ENCODE measurements at places on chromosomes 5 and 9.

- no peaks in the 10 kb centered on the region for H3K4me1 ChIP-seq
- H3K27ac ChIP-seq: no peak overlapping the region
- no peaks in the 10 kb centered on the region for H3K27me3 ChIP-seq
- no peak for ATAC-seq
These were observed 219.1 kb downstream of the ADAMTS6 start for GRCh38 chr5:65262649-65263059.

GRCh38 chr5:135743705-135744411, 90.6 kb upstream of the SLC25A48 start:
- H3K4me1 ChIP-seq: no peaks in the 10 kb centered on the region
- no peak overlapping the region for H3K4me3 ChIP-seq
- no peak for ATAC-seq
- H3K27me3 ChIP-seq: no peaks in the 10 kb centered on the region
- no peak overlapping the region for H3K27ac ChIP-seq
- no peaks in the 10 kb centered on the region for H3K36me3 ChIP-seq

GRCh38 chr5:145960166-145960565, 23.8 kb downstream of the SH3RF2 start:
- ATAC-seq: no peak
- H3K4me1 ChIP-seq: no peaks in the 10 kb centered on the region
- no peaks in the 10 kb centered on the region for H3K27me3 ChIP-seq
- no peak overlapping the region for H3K27ac ChIP-seq
- no peak overlapping the region for H3K4me3 ChIP-seq

- no peaks in the 10 kb centered on the region for H3K36me3 ChIP-seq
- H3K27ac ChIP-seq: no peak overlapping the region
- no peaks in the 10 kb centered on the region for H3K27me3 ChIP-seq
- no peak overlapping the region for H3K4me3 ChIP-seq
These were observed 79.4 kb downstream of the FBXL7 start for GRCh38 chr5:15579193-15579990.

DNA sequence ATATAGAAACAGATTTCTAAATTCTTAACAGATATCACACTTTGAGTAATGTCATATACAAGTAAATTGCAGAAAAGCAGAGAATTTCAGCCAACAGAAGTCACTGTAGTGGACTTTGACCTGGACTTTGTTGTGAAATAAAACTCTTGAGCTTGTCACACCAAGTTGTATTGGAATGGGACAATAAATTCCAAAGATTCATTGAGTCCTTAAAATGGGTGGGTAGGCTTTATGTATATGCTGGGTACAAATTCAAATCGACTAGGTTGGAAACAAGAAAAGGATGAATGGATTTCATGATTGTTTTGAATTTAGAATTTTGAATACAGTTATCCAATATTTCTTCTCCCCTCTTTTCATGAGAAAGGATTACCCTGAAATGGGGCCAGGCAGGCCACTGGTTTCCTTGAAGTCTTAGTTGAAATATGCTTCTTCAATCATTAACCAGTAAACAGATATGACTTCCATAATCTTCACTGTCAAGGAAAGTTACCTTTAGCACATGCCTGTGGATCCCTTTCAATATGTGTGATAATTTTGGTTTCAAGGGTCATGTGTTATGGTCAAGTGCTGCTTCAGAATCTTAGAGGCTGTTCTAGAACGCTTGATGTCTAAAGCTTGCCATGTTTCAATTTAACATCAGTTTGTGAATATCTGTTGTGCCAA, 25.7 kb downstream of the PIP5K1B start:
- H3K36me3 ChIP-seq: no peaks in the 10 kb centered on the region
- H3K4me1 ChIP-seq: no peaks in the 10 kb centered on the region
- no peak overlapping the region for H3K4me3 ChIP-seq
- H3K27me3 ChIP-seq: no peaks in the 10 kb centered on the region

All from gastroesophageal sphincter (tissue), 4 donors.